A549 (cell line): ENCODE measurements at places on chromosomes 13 and 19. TPM values are rescaled to one million over a fixed set of nuclear protein-coding genes. Genes with fewer than 3 reads are reported as not detected.

DNA sequence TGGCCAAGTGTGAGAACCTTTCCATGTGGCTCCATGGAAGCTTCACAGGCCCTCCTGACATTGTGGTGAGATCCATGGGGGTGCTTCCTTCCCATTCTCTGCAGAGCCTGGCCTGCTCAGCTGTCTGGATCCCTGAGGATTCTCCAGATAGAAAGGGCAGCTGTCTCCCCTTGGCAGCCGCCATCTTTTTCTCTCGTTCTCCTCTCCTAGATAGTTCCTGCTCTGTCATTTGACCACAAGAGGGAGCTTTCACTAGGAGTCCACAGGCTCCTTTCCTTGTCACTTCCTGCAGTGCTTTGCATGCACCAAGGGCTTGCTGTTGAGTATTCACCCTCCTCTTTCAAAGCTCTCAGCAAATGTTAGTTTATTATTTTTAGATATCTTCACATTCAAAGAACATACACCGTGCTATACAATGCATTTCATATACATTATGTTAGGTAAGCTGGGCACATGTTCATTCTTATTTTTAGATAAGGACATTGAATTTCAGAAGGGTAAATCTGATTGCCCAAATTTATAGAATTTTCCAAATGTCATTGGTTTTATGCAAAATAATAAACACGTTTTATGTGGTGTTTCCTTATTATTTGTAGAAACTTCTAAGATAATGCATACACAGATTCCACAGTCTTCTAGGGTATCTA is 133.2 kb downstream of the FRY start:
- peak; percentile 76 for DNase-seq

GRCh38 chr13:39196965-39197646 is 158.8 kb downstream of the NHLRC3 start:
- DNase-seq: no peak

GRCh38 chr13:44240611-44241145 is 132.9 kb upstream of the SERP2 start:
- DNase-seq: no peak

GRCh38 chr19:2691951-2692350 is 10.5 kb downstream of the GNG7 start:
- no peak for DNase-seq

DNA sequence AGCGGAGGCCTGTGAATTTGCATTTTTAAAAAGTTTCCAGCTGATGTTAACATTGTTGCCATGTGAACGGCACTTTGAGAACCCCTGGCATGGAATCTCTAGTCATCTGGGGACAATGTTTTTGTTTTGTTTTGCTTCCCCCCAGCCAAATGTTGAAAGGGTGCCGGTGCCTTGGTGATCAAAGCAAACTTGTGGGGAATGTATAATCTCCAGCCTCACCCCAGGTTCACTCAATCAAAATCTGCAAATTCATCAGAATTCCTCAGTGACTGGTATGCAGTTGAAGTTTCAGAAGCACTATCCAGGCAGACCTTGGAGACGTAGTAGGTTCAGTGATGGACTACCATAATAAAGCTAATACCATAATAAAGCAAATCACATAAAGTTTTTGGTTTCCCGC is 428.7 kb downstream of the MYO16 start:
- no peak for DNase-seq

- no peak for DNase-seq
Measured at GRCh38 chr13:102978168-102978567, 88.0 kb downstream of the SLC10A2 start.

DNA sequence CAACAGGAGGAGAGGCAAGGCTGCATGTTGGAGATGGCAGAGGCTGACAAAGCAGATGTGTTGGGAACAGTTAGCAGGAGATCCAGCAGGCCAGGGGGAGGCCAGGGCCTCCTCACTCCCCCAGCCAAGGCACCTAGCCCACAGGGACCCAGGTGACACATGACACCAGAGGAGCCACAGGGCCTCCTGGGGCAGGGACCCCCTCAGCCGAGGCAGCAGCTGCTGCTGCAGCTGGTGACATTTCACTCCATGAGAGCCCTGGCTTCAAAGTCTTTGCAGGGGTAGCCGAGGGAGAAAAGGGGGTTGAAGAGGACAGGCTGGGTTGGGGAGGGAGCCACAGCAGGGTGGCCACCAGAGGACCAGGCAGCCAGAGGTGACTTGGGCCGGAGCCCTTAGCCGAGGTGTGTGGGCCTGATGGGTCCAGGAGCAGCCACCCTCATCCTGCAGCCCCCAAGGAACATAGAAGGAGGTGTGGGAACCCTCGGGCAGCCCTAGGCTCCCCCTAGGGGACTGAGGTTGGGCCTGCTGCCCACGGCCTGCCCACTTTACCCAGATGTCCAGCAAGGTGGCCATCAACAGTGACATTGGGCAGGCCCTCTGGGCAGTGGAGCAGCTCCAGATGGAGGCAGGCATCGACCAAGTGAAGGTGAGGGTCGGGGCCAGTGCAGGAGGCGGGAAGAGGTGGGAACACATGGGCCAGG is at the start of gene GNG14:
Gene GNG14, plus strand, starts transcription at position 503 of the 701 bp plus-strand sequence. Its CDS starts 51 bp downstream, at position 554.
- DNase-seq: no peak

CEACAM3 gene
- not detected in 3 replicates for polyA plus RNA-seq

CYP2S1 gene
- 25.2 to 28.1 TPM (median 26.6 TPM) in 3 replicates for polyA plus RNA-seq

- DNase-seq: no peak
Measured at GRCh38 chr13:54415753-54416366, 1387.2 kb downstream of the OLFM4 start.

- no peak for DNase-seq
Measured at GRCh38 chr13:31008400-31009115, 76.1 kb downstream of the TEX26 start.

DNA sequence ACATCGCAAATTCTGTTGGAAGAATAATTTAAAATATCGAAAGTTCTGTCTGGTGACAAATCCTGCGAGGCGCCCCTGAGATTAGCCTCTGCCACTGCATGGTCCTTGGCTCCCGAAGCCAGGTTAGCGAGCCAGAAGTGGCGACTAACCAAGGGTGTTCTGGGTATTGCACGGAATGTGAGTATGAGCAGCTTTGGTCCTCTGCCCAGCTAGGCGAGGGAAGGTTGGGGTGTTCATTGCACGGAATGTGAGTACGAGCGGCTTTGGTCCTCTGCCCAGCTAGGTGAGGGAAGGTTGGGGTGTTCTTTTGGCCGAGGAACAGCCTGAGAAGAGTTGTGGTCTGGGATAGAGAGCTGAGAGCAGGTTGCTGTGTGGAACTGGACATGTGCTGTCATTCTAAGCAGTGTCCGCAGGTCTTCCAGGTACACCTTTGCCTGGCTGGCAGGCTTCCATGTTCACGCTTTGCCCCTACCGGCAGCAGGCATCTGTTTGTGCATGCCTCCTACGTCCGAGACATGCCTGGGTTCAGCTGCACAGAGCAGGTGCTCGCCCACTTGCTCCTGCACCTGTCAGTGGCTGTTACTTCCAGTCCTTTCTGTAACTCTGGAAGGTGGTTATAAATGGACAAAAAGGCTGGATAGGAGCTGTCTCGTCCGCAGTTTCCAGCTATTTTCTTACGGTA is 18.3 kb upstream of the TEX29 start:
- DNase-seq: no peak

POU4F1 gene
- 1.4 to 1.6 TPM (median 1.5 TPM) in 3 replicates for polyA plus RNA-seq

GRCh38 chr13:102555914-102556553 is 40.8 kb upstream of the TPP2 start:
- peak; percentile 15 for DNase-seq

- no peak for DNase-seq
Measured at GRCh38 chr19:1855828-1856255, 7.5 kb downstream of the KLF16 start.

- no peak for DNase-seq
Measured at GRCh38 chr13:111908981-111909380, 158.0 kb upstream of the SOX1 start.

GRCh38 chr13:93260591-93260990 is 34.0 kb downstream of the GPC6 start:
- DNase-seq: no peak
